ENCODE measurements at places on chromosomes 5 and 9.

DNA sequence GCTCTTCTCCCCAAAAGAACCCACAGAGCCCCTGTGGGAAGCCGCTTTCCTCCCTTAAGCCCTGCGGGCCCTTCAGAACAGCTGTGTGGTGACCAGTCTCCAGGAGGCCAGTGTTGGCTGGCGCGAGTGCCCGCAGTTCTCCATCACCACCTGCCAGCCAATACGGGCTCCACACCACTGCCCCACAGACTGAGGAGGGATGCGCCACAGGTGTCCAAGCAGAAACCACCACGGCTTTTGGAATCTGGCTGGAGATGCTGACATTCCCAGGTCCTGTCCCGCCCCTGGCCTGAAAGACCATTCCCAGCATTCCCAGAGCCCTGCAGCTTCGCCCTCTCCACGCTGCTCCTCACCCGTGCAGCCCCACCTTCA is 12.8 kb downstream of the CCNI2 start:
- DNase-seq: no peak

- DNase-seq: no peak
Observed at GRCh38 chr5:158942217-158942616, 157.5 kb downstream of the EBF1 start.

GRCh38 chr5:93278896-93279295 is 302.1 kb downstream of the NR2F1-AS1 start:
- peak; percentile 78 for DNase-seq

GRCh38 chr9:123631862-123632261 is 275.9 kb downstream of the CRB2 start:
- no peak for DNase-seq

DNA sequence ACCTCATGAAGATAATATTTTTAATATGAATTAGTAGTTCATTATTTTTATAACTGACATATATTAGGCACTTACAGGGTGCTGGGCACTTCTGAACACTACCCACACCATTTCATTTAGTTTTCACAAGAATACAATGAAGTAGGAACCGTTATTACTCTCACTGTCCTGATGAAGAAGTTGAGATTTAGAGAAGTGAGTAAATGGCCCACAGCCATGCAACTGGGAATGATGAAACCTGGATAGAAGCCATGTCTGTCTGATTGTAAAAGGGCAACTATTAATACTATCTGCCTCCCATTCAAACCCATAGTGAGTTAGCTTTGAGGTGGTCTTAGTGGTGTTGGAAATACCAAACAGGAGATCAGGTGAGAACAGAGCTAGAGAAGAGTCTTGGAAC is 29.6 kb upstream of the OTULINL start:
- DNase-seq: no peak

DNA sequence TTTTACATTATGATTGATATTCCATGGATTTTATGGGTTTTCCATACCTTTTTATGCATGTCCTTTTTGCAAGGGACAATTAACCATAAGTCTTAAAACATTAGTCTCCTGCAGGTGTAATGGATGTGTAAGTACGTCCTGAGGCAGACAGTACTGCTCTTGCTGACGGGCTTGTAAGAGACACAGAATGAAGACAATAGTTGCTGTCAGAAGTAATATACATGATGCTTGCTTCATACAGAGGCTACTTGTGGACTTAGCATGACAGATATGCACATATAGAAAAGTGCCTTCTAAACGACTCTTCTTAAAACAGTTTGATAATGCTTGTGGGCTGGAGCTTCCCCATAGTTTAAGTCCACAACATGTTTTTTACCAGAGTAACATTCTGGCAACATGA is 182.7 kb downstream of the SPATA31D1 start:
- DNase-seq: no peak

GRCh38 chr9:20592673-20593072 is 29.6 kb downstream of the MLLT3 start:
- DNase-seq: no peak

DNA sequence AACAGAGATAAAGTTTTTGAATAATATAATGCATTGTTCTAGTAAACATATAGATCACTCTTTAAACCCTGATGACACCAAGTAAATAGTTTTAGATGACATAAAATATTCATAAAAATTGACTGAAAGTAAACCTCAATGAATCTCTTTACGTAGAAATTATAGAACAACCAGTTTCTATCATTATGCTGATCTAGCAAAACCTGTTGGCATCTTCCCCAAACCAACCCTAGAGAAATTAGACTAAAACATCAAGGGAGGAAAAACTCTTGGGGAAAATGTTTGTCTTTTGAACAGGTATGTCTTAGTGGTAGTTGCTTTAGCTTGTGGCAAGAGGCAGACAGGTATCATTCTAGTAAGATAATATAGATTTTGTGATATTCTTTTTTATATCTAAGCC is 747.0 kb upstream of the CDH6 start:
- no peak for DNase-seq

DNA sequence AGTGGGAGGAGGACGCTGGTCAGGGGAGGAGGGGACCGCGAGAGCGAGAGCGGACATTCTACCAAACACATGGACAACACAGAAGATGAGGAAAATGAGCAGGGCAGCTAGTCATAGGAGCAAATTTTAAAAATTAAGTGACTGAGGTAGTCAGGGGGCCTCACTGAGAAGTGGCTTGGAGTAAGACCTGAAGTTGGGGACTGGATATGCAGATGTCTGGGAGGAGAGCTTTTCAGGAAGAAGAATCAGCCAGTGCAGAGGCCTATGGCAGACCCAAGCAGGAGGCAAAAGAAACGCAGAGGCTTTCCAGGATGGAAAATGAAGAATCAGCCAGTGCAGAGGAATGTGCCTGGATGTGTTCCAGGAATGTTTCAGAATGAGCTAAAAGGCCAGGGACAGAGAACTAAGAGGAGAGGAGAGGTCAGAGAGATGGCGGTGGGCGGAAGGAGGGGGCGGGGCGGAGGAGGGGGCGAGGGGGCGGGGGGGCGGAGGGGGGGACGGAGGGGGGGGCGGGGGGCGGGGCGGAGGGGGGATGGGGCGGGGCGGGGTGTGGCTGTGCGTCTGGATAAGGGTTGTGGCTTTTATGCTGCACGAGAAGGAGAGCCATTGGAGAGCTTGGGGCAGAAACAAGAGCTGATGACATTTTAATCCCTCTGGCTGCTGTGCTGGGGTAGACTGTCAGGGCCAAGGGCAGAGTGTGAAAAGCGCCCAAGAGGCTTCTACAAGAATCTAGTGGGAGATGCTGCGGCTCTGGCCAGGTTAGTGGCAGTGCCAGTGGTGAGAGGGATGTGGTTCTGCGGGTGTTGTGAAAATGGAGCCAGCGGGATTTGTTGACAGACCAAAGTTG is 129.6 kb downstream of the KCNIP1 start:
- DNase-seq: peak; percentile 8

- no peak for DNase-seq
Observed at GRCh38 chr9:19513671-19514275, 105.0 kb downstream of the ACER2 start.

DNA sequence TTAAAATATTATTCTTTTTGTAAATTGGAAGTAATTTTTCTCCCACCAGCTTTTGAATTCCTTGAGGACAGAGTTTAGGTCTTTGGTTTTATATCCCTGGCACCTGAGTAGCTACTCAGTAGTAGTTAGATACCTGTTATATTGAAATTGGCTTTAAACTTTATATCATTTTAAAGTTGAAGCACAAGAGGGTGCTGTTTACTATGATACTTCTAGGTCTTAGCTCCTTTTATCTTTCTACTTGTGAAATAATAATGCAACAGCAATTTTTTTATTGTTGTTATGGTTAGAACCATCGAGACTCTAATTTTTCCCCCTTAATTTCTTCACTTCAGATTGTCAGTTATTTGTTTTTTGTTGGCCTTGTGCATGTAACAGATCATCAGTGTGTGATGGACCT is 46.3 kb downstream of the AP3S1 start:
- no peak for DNase-seq

DNA sequence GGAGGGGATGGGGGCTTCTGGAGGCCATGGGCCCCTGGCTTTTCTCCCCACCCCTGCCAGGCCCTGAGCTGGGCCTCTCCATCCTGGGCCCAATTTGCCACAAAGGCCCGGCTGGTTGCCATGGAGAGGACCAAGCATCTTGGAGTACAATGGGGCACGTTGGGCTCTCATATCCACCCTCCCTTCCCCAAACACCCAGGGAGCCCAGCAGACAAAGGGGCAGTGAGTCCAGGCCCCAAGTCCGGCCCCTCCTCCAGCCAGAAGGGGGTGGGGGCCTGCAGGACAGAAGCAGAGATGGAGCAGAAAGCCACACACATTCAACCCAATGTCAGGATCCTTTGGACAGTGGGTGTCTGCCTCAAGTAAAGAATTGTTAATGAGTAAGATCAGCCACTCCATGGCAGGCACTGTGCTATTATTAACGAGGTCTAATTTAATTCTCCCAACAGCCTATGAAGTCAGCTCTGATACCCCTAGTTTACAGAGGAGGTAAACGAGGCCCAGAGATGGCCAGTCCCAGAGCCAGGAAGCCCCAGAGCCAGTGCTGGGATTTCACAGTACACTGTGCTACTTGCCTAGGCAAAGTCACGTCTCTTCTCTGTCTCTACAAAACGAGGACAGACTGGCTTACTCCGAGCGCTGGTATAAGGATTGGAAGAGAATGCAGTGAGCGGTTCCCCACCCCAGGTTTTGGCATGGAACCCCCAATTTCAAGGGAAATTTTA is 2.3 kb downstream of the CRB2 start:
- no peak for DNase-seq

DNA sequence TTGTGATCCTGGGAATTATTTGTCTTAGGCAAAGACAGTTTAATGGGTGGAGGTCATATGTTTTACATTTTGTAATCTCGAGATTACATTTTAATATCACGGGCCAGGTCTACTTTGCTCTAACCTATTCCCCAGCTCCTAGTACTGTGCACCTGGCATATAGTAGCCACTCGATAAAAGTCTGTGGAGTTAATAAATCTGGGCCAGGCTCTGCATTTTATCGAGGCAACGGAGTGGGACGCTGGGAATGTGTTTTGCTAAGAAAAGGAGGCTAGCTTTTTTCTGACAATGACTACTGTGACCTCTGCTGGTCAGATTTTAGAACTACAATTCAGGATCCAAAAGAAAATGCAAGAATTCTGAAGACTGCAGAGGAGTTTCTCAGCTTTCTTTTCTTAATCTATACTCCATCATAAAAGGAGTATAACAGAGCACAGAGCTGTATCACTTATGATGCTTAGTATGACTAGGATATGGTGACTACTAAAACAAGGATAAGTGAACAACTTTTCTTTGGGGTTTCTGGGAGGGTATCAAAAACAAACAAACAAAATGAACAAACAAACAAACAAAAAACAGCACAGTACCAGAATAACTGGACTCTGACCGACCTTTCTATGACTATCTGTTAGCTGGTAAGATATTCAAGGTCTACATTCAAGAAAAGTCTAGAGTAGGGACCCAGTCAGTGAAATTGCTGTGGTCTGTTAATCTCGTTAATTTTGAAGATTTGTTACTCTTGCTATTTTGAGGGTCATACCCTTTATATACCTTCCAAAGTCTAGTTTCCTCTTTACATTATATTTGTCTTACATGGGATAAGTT is 46.1 kb upstream of the CER1 start:
- DNase-seq: peak; percentile 82

DNA sequence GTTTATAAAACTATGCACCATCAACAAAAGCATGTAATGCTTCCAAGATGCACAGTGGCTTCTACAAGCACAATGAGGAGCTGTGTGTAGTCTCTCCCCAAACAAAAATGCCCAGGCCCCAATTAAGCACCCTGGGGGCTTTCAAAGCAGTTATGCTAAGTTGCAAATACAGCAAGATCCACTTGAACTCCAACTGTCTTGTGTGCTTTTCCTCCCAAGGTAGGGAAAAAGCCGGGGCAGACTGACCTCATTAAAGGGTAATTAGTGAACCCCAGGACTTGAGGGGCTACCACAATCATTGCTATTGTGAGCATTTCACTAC is 13.1 kb downstream of the ZNF608 start:
- DNase-seq: no peak

GRCh38 chr5:74543162-74543995 is 97.1 kb downstream of the ENC1 start:
- peak; percentile 91 for DNase-seq

DNA sequence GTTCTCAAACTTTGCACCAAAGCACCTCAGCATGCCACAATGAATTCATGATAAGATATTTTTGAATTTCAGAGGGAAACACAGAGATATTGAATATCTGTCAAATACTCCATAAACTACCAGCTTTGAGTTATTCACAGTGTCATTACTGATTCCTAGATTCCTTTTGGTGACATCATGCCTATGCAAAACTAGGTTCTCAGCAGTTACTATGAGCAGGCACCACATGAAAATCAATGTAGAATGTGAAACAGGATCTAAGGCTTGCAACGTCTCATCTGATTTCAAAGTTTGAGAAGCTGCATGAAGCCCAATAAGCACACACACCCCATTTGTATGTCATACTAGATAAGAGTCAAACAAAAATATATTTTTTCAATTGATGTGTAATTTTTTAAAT is 426.5 kb downstream of the NR2F1-AS1 start:
- DNase-seq: no peak

DNA sequence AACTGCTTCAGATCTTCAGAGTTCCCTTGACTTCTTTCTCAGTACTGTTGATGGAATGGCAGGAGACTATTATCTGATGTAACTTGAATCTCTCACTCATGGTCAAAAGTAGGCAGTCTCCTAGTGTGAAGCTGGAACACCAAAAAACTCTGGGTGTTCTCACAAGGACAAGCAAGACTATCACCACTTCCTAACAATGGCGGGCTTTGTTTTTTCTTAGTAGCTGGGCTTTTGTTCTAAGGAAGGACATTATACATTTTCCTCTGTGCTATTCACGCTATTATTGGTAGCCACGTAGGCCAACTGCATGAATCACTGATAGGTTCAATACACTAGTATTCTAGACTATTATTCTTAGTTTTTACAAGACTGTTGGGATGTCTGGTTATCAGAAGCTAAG is 67.7 kb upstream of the ATG10 start:
- no peak for DNase-seq

DNA sequence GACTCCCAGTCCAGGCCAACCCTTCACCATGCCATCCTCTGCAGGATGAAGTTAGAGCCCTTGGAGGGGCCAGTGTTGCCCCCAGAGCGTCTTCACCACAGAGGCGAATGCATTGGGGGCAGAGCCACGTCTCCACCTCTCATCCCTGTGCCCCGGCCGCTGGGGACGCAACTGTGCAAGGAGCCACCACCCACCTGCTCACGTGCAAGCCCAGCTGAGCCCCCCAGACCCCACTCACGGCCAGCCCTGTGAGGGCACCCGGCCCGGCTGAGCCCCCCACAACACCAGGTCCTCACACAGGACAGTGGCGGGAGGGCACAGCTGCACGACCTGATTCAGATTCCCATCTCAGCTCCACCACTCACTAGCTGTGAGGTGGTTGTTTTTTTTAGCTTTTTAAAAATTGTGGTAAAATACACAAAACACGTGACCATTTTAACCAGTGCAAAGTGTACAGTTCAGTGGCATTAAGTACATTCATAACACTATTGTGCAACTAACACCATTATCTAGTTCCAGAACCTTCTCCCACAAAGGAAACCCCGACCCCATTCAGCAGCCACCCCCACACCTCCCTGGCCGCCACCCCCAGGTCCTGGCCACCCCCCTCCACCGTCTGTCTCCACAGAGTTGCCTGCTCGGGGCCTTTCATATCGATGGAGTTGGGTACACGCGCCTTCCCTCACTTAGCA is 33.5 kb upstream of the UBAC1 start:
- DNase-seq: no peak

GRCh38 chr5:11385901-11386293 is 518.3 kb downstream of the CTNND2 start:
- no peak for DNase-seq

All from SK-N-MC (cell line).